ENCODE measurements at places on chromosomes 12 and 14. TPM values are rescaled to one million over a fixed set of nuclear protein-coding genes. Genes with fewer than 3 reads are reported as not detected.

KLHL33 gene
- 0.14 TPM for total RNA-seq

DNA sequence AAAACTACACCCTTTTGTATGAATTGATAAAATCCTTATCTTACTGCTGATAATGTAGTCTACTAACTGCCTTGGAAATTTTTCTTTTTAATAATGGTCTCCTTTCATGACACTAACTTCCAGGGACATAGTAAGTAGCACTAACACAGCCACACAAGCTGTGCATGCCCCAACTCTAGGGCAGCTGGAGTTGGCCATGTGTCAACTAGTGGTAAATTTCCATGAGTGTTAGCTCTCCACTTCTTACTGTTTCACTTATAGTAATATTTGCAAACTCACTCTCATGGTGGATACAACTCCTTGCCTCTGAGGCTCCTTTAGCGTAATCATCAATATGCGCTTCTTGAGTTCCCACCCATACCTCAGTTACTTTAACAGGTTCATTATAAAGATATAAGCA is 38.0 kb downstream of the LGR5 start:
- H3K27me3 ChIP-seq: no peaks in the 10 kb centered on the region
- no peak overlapping the region for H3K27ac ChIP-seq
- no peak for DNase-seq
- H3K36me3 ChIP-seq: no peaks in the 10 kb centered on the region

DNA sequence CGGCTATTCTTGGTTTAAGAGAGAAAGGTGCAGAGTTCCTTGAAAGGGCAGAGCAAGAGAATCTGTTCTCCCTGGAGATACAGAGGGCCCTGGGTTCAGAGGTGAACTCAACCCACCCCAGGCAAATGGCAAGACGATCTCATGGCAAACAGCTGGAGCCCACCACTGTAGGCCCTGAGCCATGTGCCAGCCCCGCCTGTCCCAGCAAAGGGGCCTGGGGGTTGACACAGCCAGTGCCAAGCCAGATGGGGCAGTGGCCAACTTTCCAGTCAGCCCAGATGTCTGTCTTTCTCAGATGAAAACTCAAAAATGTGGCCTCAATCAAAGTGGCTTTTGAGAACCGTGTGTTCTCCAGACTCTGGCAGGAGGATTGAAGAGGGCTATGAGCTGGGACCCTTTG is 51.8 kb downstream of the ISCA2 start:
- peaks cover 49% of the 10 kb centered on the region for H3K4me1 ChIP-seq
- H3K36me3 ChIP-seq: peaks cover 53% of the 10 kb centered on the region
- no peaks in the 10 kb centered on the region for H3K27me3 ChIP-seq
- DNase-seq: no peak
- peak overlapping the region; percentile 54 for H3K27ac ChIP-seq

GRCh38 chr12:72033991-72034390 is 95.3 kb downstream of the TPH2 start:
- H3K4me1 ChIP-seq: no peaks in the 10 kb centered on the region
- H3K4me3 ChIP-seq: no peak overlapping the region

HOXC9 gene
- not detected for total RNA-seq

DNA sequence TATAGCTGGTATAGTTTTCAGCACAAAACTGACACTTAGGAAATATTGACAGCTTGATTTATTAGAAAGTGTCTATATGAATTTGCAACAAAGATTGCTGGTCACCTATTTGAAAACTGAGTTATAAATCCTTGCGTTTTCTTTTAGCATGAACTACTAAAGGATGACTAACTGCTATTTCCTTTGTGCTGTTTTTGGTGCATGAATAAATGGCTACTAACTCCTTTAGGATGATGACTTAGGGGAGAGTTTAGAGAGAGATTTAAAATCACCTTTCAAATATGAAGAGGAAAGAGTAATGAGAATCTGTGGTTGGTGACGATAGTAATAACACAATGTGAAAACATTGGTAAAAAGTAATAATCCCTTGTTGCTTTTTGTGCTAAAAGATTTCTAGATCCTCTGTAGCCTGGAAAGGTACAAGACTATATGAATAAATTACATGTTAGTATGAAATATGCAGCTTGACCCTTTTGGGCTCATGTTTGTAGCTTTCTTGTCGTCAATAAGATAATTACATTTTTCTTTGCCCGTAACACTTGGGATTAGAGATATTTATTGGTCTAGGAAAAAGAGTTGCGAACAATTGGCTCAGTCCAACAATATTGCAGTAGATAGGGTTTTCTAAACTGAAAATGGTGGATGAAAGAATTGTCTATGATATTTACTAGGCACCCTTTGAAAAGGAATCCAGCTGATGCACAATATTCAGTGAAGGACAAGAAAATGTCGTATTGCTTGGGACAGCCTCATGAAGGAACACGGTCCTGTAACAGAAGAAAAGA is 453.0 kb downstream of the ADAMTS20 start:
- DNase-seq: no peak
- no peaks in the 10 kb centered on the region for H3K27me3 ChIP-seq
- no peak overlapping the region for H3K4me3 ChIP-seq
- no peaks in the 10 kb centered on the region for H3K4me1 ChIP-seq

GPR68 gene
- 1.8 TPM for total RNA-seq

KRT81 gene
- 5.1 TPM for total RNA-seq

GRCh38 chr12:13697973-13698372 is 283.4 kb downstream of the GRIN2B start:
- no peaks in the 10 kb centered on the region for H3K36me3 ChIP-seq
- no peak overlapping the region for H3K27ac ChIP-seq
- no peaks in the 10 kb centered on the region for H3K4me1 ChIP-seq
- H3K4me3 ChIP-seq: no peak overlapping the region
- DNase-seq: no peak
